Occipital lobe (tissue), 3 donors: ENCODE measurements at places on chromosomes 11 and 22.
A peak's percentile ranks its signal among the peaks of the same experiment; 100 is the strongest.

- no peak for DNase-seq
Observed at GRCh38 chr11:15723966-15724365, 609.2 kb downstream of the INSC start.

DNA sequence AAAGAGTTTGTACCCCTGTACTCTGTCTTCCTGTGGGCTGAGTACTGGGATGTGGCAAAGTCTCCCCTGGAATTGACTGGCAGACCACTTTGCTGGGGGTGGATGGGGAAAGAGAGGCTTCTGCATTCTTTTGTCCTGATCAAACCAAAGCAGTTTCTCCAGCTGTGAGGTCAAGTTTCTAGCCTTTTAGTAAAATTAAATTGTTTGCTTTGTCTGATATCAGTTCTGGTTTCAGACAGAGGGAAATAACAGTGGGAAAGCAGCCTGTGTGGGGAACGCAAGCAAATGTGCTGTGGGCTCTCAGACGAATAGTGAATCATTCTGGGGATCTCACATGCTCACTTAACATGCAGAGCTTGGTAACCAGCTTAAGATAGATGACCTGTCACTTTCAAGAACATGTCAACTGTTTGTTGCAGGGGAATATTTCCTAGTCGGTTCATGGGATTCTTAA is 151.6 kb downstream of the FAT3 start:
- no peak for DNase-seq

GRCh38 chr22:47750086-47750485 is 987.6 kb downstream of the TBC1D22A start:
- DNase-seq = no peak

DNA sequence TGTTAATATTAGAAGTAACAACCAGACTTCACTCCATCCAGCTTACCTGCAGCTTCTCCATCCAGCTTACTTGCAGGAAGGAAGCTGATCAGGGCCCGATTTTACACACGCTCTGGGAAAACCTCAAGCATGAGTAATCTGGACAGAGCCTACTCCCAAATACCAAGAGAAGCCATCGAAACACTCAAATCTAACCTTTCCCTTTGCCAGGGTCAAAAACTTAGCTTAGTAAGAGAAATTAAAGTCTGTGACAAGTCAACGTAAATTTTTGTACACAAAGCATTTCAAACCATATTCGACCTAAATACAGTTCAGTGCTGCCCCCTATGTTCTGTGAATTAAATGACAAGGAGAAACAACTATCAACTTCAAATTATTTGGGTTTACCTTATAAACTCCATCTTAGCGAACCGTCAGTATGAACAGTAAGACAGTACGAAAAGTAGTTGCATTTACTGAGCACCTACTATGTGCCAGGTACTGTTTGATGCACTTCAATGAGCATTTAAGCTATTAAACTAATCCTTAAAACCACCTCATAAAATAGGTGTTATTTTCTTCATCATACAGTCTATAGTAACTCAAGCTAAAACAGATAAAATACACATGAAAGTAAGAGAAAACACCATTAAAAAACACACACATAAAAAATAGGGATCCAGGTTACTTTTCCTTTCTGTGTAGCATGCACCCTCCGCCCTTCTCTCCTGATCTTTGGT is 36.9 kb downstream of the ARFGAP3 start:
- no peak for DNase-seq

DNA sequence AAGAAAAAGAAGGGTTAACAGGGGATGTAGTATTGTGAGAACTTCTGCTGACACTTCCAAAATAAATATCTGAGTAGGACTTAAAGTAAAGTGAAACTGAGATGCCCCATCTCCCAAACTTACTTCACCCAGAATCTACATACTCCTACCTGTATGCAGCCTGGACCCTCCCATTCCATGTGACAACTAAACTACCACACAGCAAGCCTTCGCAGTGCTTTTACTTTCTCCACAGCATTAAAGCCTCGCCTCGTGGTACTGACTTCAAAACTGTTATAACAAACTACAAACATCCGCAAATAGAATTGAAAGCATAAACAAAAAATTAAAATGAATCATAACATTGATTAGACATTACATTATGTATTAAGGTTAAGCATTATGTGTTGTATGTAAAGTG is 985 bp downstream of the MPZL2 start:
- DNase-seq = no peak

DNA sequence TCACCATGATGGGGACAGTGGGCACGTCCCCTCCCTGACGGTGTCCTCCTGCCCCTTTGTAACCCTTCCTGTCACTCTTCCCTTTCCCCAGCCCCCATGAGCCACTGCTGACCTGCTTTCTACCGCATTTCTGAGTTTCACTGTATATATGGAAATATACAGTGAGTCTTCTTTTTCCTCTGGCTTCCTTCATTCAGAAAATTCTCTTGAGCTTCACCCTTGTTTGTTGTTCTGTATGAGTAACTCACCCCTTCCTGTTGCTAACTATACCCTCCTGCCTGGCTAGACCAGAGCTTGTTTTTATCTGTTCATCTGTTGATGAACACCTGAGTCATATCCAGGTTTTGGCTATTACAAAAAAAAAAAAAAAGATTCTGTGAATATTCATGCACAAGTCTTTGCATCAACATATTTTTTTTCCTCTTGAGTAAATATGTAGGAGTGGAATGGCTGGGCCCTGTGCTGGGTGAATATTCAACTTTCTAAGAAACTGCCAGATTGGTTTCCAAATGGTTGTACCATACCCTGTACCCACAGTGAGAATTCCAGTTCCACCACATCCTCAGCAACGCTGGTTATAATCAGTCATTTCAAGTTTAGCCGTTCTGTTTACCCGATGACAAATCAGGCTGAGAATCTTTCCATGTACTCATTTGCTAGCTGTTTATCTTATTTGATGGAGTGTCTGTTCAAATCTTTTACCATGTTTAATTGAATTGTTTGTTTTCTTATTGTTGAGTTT is 62.0 kb downstream of the IGF2 start:
- DNase-seq = no peak

DNA sequence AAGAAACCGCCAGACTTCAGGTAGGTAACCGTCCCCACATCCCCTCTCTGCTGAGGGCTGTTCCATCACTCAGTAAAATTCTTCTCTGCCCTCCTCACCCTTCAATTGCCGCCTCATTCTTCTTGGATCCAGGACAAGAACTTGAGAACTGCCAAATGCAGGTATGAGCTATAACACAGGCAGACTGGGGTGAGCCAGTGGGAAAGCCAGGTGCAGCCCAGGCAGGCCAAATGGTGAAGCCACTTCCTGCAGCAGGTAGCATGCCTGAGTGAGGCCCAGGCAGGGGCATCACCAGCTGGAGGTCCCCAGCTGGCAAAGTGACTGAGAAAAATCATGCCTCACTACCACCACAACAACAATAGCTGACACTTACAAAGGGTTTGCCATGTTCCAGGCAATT is 22.4 kb upstream of the API5 start:
- no peak for DNase-seq

GRCh38 chr22:39734866-39735265 is 158.7 kb downstream of the ENTHD1 start:
- no peak for DNase-seq

GRCh38 chr11:36073411-36074203 is 129.7 kb downstream of the LDLRAD3 start:
- peak; percentile 41 for DNase-seq

GRCh38 chr22:23169043-23169406 is 11.3 kb upstream of the BCR start:
- DNase-seq = no peak
